SK-N-MC (cell line): ENCODE measurements at places on chromosomes 2 and 18.

GRCh38 chr2:240429341-240429871 is 6.1 kb upstream of the GPC1 start:
- DNase-seq: no peak

DNA sequence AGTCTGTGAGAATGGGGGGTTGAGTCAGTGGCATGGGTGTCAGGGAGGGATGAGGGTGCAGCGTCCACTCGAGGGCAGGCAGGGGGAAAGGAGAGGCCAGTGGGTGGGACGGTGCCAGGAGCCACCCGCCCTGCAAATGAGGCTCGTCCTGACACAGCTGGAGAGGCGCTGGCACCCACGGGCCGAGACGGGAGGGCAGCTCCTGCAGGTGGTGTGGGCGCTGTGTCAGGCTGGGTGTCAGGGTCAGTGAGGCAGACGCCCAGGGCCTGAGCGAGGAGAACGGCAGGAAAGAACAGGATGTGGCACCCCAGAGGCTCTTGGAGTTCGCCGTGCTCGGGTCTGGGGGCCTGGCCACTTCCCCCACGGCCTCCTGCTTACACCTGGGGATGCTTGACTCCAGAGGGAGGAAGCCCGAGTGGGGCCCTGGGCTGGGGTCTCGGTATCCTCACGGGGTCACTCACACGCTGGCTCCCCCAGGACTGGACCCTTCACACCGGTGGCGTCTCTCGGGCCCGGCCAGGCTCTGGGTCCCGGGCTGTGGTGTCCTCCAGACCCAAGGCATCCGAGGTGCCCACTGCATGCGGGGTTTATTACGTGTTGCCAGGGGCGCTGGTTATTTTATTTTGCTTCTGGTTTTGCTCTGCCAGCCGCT is 130.5 kb upstream of the CTDP1 start:
- no peak for DNase-seq

DNA sequence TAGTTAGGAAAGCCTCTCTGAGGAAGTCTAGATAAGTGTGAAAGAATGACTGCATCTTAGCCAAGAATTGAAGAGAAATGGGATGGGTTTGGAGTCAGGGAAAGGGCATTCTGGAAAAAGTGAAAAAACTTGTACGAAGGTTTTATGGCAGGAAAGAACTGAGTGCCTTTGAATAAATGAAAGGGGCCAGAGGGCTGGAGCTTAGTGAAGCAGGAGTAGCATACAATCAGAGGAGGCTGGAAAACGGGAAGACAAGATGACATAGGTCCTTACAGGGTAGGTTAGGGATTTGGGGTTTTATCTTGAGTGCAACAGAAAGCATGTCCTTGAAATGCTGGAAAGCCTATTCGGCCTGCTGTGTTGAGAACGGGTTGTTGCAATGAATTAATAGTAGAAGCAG is 152.6 kb upstream of the RND3 start:
- DNase-seq: no peak

- DNase-seq: no peak
Observed at GRCh38 chr2:49226360-49226759, 72.0 kb upstream of the FSHR start.

DNA sequence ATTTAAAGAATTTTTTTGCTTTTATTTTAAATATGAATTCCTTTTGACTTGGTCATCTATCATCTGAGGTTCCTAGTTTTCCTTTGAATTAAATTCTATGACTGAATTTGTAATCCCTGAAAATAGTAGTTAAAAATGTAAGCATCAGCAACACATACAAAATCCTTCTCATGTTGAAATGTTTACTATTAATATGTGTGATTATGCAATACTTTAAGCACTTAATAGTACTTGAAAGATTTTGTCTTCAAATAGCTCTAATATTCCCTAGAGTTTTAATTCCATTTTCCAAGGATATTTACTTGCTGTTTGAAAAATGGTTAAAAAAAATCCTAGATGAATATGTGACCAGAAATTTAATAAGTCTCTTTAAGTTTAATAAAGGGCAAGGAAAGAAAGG is 26.6 kb upstream of the SPATS2L start:
- peak; percentile 34 for DNase-seq

DNA sequence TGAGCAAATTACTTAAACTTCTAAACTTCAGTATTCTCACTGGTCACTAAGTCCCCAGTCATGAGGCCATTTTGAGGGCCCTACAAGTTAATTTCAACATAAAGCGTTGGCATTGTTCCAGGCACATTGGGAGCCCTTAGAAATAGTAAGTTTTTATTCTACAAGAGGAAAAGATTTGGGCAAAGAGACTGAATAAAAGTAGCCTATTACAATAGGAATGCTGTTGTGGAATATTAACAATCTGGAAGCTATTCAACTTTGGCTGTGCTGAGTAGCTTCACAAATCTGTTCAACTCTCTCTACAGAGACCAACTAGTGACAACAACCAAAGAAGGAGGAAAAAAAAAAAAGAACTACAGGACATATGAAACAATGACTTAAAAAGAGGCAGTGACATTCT is 1287.5 kb upstream of the NXPH2 start:
- no peak for DNase-seq

DNA sequence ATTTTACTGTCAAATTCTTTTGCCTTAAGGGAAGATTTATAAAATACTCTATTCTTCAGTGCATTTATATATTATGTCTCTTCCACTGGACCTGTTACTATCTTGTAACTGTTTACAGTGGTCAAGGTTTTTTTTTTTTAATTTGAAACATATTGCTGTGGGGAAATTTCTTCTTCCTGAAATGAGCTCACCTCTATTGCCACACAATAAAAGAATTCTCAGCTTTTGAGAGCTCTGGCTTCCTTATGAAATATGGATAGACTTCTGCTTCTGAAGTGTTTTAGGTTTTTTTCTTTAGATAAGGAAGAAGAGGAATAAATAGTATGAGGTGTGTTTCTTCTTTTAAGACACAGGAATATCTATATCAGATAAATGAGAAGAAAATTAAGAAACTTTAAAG is 7.7 kb downstream of the VRK2 start:
- DNase-seq: no peak

DNA sequence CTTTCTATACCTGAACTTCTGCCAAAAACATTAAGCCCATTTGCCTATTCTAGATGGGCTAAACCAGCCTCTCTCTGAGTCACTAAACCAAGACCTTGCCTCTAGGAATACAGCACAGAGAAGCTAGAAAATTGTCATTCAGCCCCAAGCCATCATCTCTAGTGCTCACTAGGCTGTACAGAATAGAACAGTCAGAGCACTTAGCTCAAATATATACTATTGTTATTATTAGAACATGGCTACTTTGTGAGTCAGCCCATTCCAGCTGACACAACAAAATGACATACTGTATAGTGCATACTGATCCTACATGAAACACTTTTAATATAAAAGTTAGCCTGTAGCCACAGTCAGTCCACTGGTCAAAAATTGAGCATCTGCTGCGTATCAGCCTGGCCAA is 418.8 kb downstream of the NRXN1 start:
- no peak for DNase-seq

DNA sequence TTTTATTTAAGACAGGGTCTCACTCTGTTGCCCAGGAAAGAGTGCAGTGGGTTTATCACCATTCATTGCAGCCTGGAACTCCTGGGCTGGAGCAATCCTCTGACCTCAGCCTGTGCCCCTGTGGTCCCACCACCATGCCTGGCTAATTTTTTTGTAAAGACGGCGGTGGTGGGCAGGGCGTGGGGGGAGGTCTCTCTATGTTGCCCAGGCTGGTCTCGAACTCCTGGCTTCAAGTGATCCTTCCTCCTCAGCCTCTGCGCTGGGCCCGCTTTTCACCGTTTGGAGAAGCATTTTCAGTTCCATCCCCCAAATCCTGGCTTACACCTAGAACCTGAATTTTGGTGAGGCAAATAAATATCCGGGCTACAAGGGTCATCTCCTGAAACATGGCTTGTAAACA is 1.4 kb upstream of the ATP5F1A start:
- no peak for DNase-seq

DNA sequence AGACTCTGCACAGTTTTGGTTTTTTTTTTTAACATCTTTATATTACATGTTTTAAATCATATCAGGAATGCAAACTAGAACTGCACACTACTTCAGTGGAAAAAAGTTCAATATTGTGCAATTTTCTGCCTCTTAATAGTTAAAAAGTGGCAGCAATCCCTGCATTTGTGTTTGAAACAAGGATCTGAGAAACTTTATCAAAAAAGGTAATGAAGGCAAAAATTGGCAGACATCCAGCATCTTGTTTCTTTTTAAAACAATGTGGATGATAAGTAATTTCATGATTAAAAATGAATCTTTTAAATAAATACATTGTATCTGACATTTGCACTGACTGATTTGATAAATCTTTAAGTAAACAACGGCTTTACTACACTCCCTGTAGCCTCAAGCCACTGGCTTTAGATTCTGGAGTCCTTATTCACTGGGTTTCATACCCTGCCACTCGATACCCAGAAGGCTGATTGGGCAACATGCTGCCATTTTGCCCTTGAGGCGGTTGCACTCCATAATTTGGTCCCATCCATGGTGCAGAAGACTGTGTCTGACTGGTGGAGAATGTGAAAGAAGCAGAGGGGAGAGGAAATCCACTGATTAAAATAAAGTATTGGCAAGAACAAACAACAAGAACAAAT is 21.6 kb upstream of the C2orf42 start:
- DNase-seq: peak; percentile 40

GRCh38 chr2:70091816-70092215 is 4.5 kb downstream of the PCBP1 start:
- no peak for DNase-seq

- no peak for DNase-seq
Observed at GRCh38 chr2:15166878-15167277, 394.3 kb downstream of the NBAS start.

GRCh38 chr2:240464514-240465241 is 29.2 kb downstream of the GPC1 start:
- DNase-seq: no peak

DNA sequence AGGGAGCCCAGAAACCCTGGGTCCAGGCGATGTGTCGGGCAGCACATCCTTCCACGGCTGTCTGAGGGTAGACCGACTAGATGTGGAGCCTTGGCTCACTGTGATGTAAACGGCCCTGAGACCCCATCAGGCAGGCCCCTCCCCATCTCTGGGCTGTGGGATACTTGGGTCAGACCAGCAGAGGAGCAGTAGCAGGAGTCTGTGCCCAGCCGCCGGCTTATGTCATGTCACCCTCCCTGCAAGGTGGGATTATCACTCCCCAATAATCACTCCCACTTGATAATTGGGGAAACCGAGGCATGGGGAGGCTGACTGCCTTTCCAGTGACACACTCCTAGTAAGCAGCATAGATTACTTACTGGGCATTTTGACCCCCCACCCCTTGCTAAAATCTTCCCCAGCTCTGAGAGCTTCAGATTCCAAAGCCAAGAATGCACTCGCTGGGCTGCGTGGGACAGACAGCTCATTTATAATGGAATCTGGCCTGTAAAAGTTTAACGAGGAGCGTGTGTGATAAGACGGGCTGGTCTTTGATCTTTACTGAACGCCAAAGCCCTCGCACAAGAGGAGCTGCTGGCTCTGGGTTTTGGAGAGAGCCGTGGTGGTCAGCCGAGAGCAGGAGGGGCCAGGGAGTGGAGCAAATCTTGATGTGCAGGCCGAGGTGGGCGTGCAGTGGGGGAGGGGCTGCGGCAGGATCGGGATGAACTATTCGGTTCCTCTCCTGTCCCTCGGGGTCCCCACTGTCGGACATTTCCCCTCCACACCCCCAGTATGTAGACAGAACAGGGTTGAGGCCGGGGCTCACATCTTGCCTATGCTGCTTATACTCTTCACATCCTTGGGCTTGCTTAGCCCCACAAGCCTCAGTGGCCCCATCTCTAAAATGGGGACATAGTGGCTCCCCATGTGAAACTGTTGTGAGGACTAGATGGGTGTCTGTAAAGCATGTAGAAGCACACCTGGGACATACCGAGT is 200.0 kb downstream of the GLI2 start:
- no peak for DNase-seq

DNA sequence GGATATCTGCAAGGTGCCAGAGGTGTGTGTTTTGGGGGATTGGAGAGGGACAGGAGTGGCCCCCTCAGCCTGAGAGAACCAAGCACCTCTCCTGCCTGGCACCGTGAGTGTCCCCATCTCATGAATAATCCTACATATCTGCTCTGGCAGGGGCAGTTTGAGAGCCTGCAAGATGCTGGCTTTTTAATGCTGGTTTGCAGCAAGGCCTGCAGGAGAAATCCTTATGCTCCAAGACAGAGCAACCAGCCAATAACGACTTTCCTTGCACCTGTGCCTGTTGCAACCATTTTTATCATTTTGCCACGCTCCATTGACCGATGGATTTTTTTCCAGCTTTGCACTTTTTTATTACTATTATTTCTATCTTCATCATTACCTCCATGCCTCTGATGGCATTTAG is 259.4 kb upstream of the SKOR2 start:
- no peak for DNase-seq

GRCh38 chr18:45103319-45104048 is 422.8 kb downstream of the SETBP1 start:
- no peak for DNase-seq

GRCh38 chr18:49214706-49215105 is 245.7 kb downstream of the DYM start:
- DNase-seq: no peak

DNA sequence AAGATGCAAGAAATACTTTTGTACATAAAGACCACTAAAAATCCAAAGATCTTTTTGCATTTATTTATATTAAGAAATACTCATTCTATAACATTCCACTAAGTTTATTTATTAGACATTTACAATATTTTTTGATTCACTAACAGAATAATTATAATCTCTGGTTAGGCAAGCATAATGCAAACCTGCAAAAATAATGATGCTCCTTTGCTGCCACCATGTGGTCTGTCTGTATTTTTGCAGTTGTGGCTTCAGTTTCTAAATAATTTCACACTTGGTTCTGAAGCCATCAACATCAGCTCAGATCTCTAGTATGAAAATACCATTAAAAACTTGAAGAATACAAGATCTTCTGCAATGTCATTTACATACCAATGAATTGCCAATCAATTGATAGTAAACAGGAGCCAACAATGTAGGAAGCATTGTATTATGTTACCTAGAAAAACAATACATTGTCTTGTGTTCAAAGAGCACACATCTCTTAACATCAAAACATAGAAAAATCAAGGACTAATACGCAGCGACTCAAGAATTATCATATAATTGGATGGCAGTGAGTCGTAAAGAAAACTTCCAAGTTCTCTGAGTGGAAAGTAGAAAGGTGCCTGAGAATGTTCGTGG is 28.8 kb upstream of the WDR75 start:
- DNase-seq: peak; percentile 47

DNA sequence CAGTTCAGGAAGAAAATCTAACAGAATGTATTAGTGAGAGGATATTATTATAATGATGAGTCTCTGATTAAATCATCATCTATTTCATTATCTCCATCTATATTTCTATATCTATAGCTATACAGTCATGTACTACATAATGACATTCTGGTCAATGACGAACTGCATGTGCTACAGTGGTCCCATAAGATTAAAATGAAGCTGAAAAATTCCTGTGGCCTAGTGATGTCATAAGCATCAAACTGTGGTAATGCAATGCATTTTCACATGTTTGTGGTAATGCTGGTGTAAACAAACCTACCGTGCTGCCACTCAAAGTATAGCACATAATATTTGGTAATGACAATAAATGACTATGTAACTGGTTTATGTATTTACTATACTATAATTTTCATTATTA is 1127.9 kb upstream of the CHAC2 start:
- DNase-seq: no peak
